Putamen (tissue), 1 donor: ENCODE measurements at places on chromosomes 4 and X.
A peak's percentile ranks its signal among the peaks of the same experiment; 100 is the strongest.

DNA sequence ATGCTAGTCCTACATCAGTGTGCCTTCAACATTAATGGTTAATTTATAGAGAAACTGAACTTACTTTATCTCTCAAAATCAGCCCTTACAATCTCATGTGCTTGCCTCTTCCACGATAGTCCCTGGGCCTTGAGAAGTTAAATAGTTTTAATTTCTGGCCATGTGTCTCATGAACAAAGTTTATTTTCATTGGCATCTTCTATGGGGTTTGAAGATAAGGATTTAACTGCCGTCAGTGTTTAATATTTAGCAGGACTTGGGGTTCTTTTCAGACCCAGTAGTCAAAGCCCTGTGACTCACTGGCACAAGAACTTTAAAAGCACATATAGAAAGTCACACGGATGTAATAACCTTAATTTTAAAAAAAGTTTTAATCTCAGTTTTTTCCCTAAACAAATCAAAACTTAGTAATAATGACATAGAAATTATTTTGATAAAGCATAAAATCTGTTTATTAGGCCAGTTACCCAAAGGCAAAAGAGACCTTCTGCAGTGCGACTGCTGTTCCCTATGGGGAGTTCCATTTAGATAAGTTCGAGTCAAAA lies 10.1 kb upstream of the MPP1 start:
- no peak for DNase-seq

DNA sequence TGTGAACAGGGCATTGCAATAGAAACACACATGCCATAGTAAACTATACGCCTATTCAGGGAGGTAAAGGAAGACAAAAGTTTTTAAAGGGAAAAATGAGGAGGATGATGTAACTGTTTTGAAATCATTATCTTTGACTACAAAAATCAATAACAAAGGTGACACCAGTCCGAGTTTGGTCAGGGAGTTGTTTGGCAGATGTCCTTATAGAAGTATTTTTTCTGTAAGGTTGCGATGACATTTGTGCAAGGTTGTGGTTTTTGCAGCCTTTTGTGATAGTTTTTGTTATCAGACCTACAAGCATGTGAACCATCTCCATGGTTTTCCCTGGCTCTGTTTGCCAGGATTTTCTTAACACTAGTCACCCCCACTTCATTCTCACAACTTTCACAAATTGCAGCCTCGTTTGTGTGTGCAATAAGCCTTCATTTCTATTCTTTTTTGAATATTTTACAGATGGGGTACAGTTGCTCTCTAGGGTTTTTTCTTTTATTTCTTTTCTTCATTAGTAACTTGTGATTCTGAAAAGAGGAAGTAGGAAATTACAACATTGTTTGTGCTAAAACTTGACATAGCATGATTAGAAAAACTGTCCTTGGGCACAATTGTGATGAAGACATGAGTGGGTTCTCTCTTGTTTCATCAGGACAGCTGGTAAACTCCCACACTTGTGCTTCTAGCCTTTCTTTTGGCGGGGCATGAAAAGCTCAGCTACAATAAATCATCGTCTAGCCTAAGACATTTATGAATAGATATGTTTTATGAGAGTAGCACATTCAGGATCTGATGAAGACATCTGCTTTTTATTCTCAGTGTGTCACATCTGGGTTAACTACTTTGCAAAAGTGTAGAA lies 60.2 kb upstream of the PNPLA4 start:
- no peak for DNase-seq

GRCh38 chrX:110417128-110417527 lies 58.5 kb downstream of the RTL9 start:
- no peak for DNase-seq

GRCh38 chrX:74545880-74546523 lies 68.4 kb downstream of the RLIM start:
- no peak for DNase-seq

DNA sequence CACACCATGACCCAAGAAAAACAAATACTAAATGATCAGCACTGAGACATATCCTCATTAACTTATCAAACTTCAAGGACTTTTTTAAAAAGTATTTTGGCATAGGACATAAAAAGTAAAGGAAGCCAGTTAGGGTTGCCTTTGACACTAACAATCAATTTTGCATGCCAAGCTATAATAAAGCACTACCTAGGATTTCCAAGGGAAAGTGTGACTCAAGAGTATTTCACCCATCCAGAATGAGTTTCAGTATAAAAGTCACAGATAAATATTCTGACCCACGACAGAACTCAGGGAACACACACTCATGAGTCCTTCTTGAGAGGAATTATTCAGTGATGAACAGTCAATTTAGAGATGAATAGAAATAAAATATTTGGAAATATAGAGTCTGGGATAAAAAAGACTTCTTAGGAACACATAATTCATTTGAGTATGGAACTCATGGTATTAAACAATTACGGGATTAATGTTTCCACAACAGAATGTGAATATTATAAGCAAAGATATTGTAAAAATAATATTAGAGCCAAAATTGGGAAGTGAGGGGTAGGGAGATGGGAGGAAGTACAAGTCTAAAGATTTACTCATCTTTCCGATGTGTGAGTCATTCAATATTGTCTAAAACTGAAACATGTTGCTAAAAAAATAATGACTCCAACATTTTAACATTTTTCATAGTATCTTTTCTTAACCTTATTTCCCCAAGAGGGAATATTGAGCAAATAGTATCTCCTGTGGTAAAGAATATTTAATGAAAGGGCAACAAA lies 143.5 kb upstream of the LNX1 start:
- no peak for DNase-seq

DNA sequence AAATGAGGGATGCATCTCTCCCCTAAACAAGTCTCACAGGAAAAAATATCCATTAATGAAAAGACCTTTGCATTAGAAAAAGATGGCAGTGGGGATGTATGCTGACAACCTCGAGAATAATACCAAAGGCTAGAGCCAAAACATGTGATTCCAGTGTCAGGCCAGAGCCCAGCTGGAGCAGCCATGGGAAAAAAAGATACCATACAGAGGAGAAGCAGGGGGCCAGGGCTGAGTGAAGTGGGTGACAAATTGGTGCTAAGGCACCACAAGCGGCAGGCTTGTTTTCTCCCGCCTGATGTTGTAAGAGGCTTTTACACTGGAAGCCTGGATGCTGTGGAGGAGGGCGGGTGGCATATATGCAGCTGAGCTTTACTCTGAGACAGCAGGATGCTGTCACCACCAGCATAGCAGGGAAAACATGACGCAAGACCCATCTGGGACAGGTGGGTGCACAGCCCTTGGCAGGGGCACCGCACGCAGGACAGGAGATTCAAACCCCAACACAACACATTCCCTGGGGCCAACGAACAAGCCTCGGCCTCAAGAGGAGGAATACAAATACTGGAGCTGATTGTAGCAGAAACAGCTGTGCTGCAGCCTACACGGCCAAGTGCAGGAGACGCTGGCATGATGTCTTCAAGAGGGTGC lies 91.9 kb downstream of the TSPAN5 start:
- DNase-seq: peak; percentile 92

DNA sequence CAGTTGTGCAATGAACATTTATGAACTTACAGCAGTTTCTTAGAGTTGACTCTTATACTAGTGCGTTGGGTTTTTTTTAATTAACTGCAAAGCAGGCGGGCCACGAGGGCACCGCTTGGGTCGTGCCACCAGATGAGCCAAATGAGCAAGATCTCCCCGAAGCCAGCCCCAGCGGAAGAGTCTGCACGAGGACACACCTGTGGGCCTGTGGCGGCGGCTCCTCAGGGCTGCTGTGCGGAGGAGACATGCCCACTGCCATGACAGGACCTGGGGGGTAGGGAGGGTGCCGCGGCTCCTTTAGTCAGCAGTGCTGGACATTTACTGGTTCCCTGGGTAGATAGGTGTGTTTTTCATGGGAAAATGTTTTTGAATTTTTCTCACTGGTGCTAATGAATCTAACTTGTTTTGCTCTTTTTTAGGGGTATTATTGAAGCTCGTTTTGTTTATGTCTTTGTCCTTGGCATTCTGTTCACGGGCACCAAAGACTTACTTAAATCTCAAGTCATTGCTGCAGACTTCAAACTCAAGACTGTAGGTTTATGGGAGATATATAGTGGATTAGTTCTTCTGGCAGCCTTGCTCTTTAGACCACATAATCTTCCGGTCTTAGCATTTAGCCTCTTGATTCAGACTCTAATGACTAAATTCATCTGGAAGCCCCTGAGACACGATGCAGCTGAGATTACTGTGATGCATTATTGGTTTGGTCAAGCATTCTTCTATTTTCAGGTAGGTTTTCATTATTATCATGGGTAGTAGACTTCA lies 31.2 kb downstream of the PIGG start:
- DNase-seq: no peak

DNA sequence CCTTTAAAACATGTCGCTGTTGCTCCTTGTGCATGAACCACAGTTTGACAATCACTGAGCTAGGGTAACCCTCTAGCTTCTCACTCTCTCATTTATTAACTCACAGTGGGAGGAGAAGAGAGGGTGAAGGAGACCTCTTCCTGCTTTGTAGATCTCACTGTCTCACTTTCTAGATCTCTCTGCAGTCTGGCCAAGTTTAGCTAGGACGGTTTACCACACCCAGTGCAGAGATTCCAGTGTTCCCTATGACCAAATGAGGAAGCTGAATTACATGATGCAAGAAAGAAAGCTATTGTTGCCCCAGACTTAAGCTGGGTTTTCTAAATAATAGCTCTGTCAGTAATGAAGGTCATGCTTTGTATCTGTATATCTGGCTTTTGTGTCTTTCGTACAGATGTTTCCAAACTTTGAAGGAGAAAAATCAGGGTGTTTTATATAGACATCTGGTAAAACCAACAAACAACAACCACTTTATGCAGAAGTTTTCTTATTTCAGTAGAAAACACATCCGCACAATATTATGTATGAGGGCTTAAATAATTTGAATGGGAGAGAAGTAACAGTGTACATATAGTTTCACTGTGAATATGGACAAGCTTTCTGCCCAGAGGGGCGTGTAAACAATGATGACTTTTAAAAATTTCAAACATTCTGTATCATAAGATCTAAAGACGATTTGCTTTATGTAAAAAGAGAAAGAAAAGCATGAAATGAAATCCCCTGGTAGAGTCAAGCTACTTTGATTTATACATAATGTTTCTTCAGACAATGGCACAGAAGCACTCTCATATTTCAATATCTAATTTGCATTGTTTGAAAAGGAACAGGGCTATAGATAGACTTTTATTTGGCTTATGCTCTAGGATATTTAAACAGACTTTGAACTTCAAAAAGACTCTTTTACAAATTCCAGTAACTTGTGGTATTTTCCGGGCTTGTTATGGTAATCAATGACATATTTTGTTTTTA lies 582.3 kb downstream of the FSTL5 start:
- no peak for DNase-seq

GRCh38 chrX:67777148-67777547 lies 233.3 kb downstream of the AR start:
- DNase-seq: no peak

GRCh38 chrX:11664211-11665167 lies 1.2 kb downstream of the ARHGAP6 start:
- DNase-seq: no peak

DNA sequence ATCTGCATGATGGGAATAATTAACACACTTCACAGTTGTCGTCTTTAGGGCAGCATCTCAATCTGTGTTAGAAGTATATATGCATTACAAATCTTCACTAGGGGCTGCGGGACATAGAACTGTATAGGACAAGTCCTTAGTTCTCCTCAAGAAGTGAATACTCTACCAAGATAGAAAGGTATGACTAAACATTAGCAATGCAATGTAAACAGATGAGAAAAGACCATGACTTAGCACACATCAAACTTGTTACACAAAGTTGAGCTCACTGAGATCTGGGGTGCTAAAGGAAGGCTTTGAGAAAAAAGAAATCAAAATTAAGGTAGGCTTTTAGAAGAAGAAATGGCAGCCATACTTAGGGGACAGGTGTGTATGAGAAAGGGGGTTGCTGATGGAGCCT lies 182.1 kb upstream of the MAP3K15 start:
- DNase-seq: no peak
